Hematopoietic multipotent progenitor cell treated with erythropoietin and hydrocortisone succinate and interleukin-3 and kit ligand, for 15 days (in vitro differentiated cells): ENCODE measurements at places on chromosomes 2 and 18.

DNA sequence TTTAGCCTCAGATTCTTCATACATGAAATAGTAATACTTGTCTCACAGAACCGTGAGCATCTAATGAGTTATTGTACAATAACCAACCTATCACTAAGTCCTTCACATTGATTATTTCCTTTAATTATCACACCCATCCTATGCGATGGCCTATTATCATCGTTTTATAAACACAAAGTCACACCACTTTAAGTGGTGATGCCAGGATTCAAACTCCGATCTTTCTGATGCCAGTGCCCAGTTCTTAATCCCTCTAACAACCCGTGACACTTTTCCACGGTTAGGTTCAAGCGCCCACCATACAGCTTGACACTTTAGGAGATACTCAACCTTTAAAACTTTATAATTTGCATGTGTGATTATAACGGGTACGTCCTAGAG lies 523 bp upstream of the ALMS1 start:
- DNase-seq: peak; percentile 19

- no peak for DNase-seq
Observed at GRCh38 chr2:114038710-114039109, 148.8 kb downstream of the ACTR3 start.

- peak; percentile 14 for DNase-seq
Observed at GRCh38 chr2:138090330-138090729, 126.1 kb downstream of the HNMT start.

- DNase-seq: no peak
Observed at GRCh38 chr2:101500860-101501259, 25.9 kb upstream of the RFX8 start.

GRCh38 chr2:68879296-68879695 lies 8.1 kb upstream of the BMP10 start:
- no peak for DNase-seq

GRCh38 chr2:1945819-1946218 lies 201.5 kb upstream of the PXDN start:
- no peak for DNase-seq

DNA sequence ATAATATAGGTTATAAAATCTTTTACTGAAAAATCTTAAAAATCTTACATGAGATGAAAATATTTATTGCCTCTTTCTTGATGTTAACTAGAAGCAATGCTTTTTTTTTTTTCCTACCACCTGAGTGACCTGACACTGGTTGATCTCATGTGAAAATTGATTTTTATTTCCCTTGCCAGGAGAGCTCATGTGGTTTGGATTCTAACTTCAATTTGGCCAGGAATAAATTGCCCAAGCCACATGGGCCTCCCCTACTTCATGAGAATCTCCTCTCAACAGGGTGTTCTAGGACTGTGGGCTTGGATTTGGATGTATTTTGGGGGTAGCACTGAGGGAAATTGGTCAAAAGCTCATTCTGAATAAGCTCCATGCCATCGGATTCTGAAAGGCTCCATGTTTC lies 20.1 kb downstream of the IDH1 start:
- DNase-seq: no peak

DNA sequence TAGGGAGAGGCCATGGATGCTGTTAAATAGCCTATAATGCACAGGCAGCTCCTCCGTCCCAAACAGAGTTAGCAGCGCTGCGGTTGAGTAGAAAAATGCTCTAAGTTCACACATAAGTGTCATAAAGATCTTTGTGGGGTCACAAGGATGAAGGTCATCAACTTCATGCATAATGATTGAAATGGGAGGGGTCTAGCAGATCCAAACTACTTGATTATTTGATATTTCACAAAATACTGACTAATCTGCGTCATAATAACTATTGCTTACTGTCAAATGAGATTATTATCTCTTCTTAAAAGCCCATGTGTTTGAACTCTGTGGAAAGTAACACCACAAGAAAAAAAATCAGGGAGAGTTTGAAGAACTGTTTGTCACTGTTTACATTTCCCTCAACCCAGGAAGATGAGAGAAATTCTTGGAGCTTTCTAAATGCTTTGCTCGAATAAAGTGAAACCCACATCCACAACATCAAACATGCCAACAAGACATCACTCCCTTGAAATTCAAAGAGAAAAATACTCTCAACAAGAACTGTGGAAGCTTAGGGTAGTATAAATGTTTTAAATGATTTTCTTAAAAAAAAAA lies 50.5 kb upstream of the CREB1 start:
- no peak for DNase-seq

GRCh38 chr2:84393829-84394228 lies 65.3 kb downstream of the SUCLG1 start:
- no peak for DNase-seq

DNA sequence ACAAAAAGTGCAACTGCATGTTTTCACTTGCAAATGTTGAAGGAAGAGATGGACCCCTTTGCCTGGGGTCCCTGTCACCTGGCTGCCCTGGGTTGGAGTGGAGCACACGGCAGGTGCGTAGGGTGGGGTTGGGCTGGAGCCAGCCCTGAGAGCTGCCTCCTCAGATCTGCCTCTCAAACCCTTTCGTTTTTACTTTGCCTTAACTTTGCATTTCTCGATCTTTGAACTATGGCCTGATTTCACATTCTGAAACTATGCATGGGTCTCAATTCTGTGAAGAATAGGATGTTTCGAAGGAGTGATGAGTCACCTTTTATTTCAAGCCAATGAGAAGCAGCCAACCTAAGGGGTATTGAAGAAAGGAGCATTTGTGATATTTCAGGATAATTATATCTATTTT lies 132.8 kb downstream of the ACOXL start:
- no peak for DNase-seq

GRCh38 chr2:60294901-60295635 lies 258.4 kb downstream of the BCL11A start:
- no peak for DNase-seq

DNA sequence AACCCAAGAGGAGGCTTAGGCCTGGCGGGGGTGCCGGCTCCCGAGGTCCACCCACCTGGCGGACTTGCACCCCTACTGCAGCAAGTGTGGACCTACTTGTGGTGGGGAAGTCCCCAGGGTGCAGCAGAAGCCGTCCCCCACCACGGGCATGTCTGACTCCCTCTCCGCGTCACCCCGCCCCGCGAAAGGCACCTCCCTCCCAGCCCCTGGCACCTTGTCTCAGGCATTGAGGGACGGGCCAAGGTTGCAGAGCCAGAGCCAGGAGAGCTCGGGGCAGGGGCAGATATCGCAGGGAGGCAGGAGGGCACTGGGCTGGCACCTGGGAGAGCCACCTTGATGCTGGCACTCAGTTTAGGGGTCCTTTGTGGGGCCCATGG lies 19.0 kb downstream of the CROCC2 start:
- no peak for DNase-seq

DNA sequence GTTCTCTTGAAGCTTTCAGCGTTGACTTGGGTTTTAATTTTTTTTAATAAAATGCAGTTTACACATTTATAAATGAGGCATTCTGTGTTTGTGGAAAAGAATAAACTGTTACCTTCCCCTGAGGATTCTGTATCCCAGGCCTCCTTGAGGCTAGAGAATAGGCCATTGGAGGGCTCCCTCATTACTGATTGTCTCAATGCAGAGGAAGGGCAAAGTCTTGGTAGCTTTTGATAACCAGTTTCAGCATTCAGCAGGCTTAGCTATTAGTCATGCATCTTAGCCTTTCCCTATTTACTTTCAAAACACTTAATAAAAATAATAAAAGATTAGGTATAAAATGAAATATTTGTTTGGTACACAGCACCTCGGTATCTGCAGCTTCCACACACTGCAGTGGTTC lies 58.1 kb upstream of the OTX1 start:
- no peak for DNase-seq

GRCh38 chr2:144712550-144712940 lies 192.6 kb upstream of the ZEB2 start:
- DNase-seq: no peak

GRCh38 chr18:30925795-30926194 lies 116.7 kb downstream of the DSC3 start:
- DNase-seq: no peak

GRCh38 chr2:215382011-215382410 lies 53.9 kb downstream of the FN1 start:
- DNase-seq: no peak

GRCh38 chr2:75606761-75607399 lies 39.7 kb upstream of the MRPL19 start:
- DNase-seq: no peak

- no peak for DNase-seq
Observed at GRCh38 chr2:3470166-3470651, 49.1 kb downstream of the ADI1 start.

DNA sequence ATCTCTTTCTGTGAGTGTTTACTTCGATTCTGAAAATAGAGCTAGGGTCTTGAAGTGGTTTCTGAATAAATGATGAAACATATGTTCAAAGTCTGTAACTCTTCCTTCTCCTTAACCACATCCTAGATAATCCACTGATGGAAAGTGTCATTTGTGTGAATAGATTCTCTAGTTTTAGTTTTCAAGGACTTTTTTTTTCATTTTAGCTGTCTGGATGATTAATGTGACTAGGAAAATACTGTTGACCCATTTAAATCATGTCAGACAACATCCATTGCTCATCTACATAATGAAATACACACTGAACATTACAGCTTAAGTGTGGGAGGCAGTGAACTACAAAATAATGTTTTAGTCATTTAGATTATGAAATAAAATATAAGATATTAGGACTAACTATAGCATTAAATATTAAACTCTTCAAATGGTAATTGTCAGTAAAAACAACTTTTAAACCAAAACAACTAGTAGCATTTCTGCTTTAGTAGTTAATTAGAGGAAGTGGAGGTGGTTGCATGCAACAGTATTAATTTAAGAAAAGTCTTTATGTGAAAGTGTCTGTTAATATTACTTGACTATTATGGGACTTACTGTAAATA lies 39.1 kb upstream of the DLX1 start:
- no peak for DNase-seq

DNA sequence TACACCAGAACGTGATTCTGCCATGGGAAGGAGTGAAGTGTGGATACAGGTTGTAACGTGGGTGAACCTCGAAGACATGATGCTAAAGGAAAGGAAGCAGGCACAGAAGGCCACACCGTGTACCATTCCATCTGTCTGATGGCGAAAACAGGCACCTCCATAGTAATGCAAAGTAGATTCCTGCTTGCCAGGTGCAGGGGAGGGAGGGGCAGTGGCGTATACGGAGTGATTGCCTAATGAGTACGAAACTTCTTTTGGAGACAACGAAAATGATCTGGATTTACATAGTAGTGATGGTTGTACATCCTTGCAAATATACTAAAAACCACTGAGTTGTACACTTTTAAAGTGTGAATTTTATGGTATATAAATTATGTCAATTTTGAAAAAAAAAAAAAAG lies 106.7 kb downstream of the GBX2 start:
- DNase-seq: no peak
